ENCODE measurements at places on chromosomes 2 and 18. TPM values are rescaled to one million over a fixed set of nuclear protein-coding genes. Genes with fewer than 3 reads are reported as not detected.
A peak's percentile ranks its signal among the peaks of the same experiment; 100 is the strongest.

The ZSCAN30 gene
- 18.8 TPM for total RNA-seq

GRCh38 chr2:203656522-203657287, 49.7 kb upstream of the CD28 start:
- H3K36me3 ChIP-seq, result no peaks in the 10 kb centered on the region
- H3K4me3 ChIP-seq, result no peak overlapping the region
- peak; percentile 77 for DNase-seq
- no peaks in the 10 kb centered on the region for H3K4me1 ChIP-seq
- no peaks in the 10 kb centered on the region for H3K27me3 ChIP-seq

- no peaks in the 10 kb centered on the region for H3K36me3 ChIP-seq
- no peak for DNase-seq
- no peaks in the 10 kb centered on the region for H3K27me3 ChIP-seq
- no peak overlapping the region for H3K27ac ChIP-seq
- no peak overlapping the region for H3K4me3 ChIP-seq
Observed at GRCh38 chr18:24474406-24474805, 14.0 kb downstream of the HRH4 start.

The REG1B gene
- not detected for total RNA-seq

DNA sequence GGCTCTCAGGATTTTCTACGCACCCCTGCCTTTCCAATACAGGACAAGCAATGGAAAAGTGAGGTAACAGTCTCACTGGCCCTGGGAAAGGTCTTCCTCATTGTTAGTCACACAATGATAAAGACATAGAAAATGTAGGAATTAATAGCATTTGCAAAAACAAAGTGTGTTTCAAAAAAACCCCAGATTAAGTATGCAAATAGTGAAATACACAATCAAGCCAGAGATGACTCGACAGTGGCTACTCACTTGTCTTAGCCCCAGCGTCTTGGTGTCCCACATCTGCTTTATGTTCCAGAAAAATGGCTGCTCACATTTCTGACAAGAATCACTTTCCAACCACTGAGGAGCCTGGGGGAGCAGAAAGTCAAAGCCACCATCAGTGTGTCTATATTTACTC, 47.0 kb upstream of the AP1S3 start:
- H3K36me3 ChIP-seq, result peaks cover 38% of the 10 kb centered on the region
- no peak for DNase-seq
- H3K27me3 ChIP-seq, result no peaks in the 10 kb centered on the region
- no peak overlapping the region for H3K27ac ChIP-seq

The BCL11A gene
- 1.1 TPM for total RNA-seq

DNA sequence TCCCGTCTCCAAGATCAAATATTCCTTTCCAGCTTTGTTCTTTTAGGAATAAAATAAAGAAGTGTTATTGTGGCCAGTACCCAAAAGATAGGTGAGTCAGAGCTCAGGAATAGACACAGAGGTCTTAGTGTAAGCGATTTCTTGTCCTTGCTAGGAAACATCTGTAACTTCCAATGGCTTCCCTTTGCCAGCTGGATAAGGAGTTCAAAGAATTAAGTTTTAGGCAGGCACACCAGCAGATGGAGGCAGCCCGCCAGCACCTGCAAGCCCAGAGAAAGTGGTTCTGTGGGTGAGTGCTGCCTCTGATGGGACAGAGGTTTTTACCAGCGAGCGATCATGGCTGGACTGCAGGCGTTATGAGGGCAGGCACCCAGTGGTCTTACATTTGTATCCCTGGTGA, 125.4 kb downstream of the MGAT5 start:
- no peaks in the 10 kb centered on the region for H3K27me3 ChIP-seq
- no peak for DNase-seq
- H3K27ac ChIP-seq, result no peak overlapping the region
- peaks cover 5% of the 10 kb centered on the region for H3K4me1 ChIP-seq
- peaks cover 20% of the 10 kb centered on the region for H3K36me3 ChIP-seq
- no peak overlapping the region for H3K4me3 ChIP-seq

GRCh38 chr2:170848587-170848986, 31.9 kb downstream of the GAD1 start:
- H3K4me3 ChIP-seq, result no peak overlapping the region
- H3K36me3 ChIP-seq, result no peaks in the 10 kb centered on the region
- H3K27ac ChIP-seq, result no peak overlapping the region
- no peaks in the 10 kb centered on the region for H3K4me1 ChIP-seq

The CMPK2 gene
- 3.2 TPM for total RNA-seq

DNA sequence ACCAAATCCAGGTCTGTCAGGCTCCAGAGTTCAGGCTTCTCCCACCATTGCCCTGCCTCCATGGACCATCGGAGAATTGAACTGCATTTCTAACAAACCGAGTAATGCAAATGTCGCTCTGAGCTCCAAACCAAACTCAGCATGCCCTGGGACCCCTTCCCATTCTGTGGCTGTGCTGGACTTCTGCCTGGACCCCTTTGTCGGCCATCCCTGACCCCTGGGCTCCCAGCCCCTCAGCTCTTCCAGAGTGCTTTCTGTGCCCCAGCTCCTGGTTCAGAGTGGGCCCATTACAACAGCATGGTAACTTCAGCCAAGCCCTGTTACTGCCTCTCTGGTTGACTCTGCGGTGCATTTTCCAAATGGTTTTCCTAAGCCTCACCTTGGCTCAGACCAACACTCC, 55.1 kb upstream of the MAPRE3 start:
- peaks cover 10% of the 10 kb centered on the region for H3K4me1 ChIP-seq
- no peak overlapping the region for H3K4me3 ChIP-seq
- no peak for DNase-seq
- no peaks in the 10 kb centered on the region for H3K36me3 ChIP-seq
